ENCODE measurements at places on chromosomes 16 and 17.

GRCh38 chr17:66978514-66979061 lies 14.1 kb downstream of the CACNG4 start:
- no peak for DNase-seq

DNA sequence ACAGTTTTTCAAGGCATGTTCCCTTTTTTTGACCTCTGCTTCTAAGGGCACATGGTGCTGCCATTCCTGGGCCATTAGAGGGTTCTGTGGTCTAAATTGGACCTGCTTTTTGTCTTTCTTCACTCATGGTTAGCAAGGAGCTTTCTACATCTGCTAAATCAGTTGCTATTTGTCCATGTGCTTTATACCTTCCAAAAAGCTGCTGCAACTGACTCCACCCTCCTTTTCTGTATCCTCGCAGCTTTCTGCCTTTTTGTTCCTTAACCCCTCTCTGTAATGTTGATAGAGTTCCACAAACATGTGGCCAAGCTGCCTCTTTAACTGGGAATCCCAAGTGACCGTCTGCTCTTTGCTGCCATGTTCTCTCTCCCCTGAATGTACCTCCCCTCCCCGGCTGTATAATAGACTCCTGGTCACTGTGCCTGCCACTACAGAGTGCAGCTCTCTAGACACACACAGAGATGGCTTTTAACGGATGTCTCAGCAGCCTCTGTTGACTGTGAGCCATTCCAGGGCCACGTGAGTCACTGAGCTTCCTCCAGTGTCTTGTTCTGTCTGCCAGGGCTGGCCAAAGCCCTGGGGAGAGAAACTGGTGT lies 57.4 kb upstream of the TEKT3 start:
- no peak for DNase-seq

DNA sequence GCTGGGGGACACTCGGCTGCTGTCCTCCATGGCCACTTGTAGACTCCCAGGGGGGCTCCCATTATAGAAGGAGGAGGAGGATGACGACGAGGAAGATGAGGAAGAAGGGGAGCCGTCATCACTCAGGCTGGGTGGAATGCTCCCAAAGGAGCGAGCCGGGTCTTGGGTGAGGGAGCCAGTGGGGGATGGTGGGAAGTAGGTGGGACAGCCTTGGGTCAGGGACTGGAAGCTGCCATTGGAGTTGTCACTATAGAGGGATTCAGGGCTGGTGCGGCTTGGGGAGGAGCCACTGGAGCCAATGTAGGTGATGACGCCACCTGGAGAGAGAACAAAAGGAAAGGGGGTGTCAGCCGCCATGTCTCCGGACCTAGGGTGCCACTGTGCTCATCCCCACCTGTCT lies 3.3 kb downstream of the NR1D1 start:
- no peak for DNase-seq

DNA sequence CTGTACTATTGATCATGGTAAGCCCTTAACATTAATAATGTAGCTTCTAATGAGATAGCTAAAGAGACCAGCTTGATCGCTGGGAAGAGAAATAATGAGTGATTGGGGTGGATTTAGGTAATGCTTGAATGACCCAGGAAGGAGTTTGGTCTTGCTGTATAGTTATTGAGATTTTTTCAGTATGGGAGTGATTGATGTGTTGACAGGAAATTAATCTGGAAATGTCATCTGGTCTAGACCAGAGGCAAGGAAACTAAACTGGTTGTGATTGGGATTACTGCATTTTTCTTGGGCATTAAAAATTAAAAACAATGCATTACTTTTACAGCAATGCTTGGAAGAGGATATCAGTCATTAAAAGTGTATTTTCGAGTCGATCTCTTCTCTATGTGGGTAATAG lies 11.8 kb downstream of the TEFM start:
- no peak for DNase-seq

DNA sequence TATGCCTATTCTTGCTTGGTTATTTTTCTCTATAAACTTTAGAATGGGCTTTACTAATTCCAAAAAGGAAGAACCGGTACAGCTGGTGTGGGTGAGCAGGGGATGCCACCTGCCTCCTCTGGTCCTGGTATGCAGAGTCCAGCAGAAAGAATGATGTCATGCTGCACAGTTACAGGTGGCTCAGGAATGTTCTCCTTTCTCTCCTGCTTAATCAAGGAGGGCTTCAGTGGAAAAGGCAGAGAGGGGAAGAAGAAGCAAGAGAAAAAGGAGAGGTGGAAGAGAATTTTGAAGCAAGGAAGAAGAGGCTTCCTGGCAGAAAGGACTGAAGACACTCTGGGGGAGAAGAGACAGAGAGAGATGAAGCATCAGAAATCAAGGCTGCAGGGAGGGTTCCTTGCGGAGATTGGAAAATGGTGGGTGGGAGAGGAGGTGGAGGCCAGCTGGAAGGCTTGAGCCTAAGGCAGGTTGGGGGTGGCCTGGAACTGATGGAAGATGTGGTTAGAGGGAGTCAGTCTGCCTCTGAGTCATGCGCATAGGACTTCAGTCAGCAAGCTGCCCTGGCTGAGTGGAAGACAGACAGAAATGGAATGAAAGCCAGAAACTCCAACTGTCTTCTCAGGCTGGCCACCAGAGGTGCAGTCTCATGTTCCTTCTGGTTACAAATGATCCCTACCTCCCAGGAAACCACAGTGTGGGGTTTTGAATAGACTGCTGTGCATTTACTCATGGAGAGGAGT lies 64.6 kb upstream of the CRHR1 start:
- no peak for DNase-seq

Measured in esophagus squamous epithelium (tissue), 5 donors.